ENCODE measurements at places on chromosomes 11 and 22.

GRCh38 chr11:12161603-12162350, 51.4 kb downstream of the MICAL2 start:
- DNase-seq: no peak

DNA sequence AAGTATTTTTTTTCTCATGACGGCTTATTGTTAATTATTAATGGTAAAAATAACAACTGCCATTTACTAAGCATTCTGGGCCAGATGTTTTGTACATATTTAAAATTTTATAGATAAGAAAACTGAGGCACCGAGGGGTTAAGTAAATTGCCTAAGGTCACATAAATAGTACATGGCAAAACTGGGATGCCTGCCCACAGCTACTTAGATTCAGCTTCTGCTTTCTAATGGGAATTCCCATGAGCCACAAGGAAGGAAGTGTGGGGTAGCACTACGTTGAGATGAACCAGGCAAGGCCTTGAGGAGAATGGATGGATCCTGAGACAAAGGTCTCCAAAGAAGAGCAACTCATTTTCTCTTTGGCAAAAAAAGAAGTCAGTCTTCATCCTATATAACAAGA, 11.9 kb upstream of the PHF21A start:
- no peak for DNase-seq

GRCh38 chr11:112511271-112511670, 250.6 kb upstream of the PLET1 start:
- no peak for DNase-seq

- no peak for DNase-seq
Observed at GRCh38 chr11:59011655-59012397, 72.5 kb downstream of the GLYATL1 start.

GRCh38 chr22:36113121-36113520, 47.4 kb downstream of the APOL3 start:
- DNase-seq: no peak

DNA sequence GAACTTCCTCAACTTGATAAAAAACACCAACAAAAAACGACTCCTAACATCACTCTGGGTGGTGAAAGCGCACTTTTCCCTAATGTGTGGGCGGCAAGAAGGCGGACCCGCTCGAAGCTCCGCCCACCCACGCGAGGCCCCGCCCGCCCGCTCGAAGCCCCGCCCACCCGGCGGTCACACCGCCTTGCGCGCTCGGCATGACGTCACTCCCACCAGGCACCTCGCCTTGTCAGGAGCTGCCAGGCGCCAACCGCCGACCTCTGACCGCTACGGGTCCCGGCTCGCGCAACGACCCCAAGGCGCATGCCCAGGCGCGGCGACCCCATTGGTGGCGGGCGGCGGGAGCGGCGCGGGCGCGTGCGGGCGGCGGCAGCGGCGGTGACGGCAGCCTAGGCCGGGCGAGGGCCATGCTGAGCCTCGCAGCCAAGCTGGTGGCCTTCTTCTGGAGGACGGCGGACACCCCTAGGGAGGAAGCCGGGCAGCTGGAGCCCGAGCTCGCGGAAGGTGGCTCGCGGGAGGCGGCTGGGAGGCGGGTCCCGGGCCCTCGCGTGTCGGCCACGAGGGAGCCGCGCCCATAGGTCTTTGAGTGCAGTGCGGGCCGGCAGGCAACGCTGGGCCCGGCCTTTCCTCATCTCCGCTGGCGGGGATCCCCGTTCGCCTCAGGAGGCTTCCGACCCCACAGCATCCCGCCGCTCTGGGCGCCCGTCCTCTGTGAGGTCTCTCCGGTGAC, at the start of gene MOV10L1:
Gene MOV10L1 (plus strand): TSS at position 325 of the 730 bp plus-strand sequence. CDS start 83 bp downstream, at position 408.
- DNase-seq: no peak

GRCh38 chr11:130411223-130411622, 17.2 kb downstream of the ADAMTS8 start:
- DNase-seq: no peak

DNA sequence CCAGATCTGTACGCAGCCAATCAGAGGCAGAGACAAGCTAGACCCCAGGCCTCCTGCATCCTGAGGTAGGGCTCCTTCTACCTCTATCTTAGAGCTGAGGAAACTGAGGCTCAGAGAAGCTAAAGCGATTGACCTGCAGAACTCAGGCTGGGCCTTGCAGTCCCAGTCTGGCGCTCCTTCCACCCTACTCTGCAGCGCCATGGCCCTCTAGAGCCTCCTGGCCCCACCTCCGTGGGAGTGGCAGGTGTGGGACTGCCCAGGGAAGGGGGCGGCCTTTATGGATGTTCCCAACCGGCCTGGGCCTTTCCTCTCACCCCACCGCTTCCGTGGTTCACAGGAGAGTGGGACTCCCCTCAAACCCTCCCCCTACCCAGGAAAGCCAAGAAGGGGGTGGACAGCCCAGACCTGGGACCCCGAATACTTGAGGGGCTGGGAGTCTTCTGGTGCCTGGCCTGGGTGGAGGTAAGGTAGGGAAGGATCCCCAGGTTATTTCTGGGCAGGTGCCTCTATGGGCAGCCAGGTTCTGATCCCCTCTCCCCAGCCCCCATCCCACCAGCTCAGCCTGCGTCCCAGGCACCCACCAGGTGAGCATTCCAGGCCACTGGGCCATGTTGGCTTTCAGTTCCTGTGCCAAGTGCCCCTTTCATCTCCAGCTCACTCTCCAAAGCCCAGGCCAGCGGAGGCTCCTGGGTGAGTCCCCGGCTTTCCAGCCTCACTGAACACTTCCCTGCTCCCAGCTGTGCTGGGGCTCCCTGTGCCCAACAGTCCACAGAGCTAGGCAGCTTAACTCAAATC, 3.0 kb downstream of the WNT11 start:
- no peak for DNase-seq

DNA sequence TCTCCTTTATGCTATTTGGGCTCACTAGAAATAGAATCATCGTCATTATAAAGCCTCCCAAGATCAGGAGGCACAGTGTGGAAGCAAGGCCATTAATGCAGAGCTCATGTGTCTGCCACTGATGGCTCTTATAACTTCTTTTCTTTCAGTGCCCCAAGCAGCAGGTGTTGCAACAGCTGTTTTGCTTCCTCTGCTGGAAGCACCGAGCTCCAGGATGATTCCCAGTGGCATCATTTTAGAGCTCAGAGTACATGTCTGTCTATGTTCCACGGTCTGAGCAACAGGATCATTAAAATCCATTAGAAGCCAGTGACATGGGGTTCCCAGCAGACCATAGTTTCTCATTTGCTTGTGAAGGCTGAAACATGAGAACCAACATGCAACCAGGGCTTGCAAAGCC, 803.0 kb upstream of the FAT3 start:
- no peak for DNase-seq

GRCh38 chr22:49789289-49790141, 38.2 kb downstream of the BRD1 start:
- DNase-seq: peak; percentile 30

DNA sequence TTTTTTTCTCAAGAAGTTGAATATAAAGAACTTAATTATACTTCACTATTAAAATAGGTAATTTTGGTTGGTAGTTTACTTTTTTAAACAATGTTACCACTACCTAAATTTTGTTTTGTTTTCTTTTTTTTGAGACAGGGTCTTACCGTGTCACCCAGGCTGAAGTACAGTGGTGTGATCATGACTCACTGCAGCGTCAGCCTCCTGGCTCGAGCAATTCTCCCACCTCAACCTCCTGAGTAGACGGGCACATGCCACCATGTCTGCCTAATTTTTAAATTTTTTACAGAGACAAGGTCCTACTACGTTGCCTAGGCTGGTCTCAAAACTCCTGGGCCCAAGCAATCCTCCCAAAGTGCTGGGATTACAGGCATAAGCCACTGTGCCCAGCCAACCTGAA, 17.6 kb downstream of the SPCS2 start:
- no peak for DNase-seq

- DNase-seq: peak; percentile 23
Observed at GRCh38 chr11:69599502-69599901, 41.5 kb upstream of the CCND1 start.
